ENCODE measurements at places on chromosomes 5 and 9. TPM values are rescaled to one million over a fixed set of nuclear protein-coding genes. Genes with fewer than 3 reads are reported as not detected.

The OR1Q1 gene
- total RNA-seq, result 0.40 TPM

GRCh38 chr9:79656169-79656568 is 84.4 kb downstream of the TLE4 start:
- no peak overlapping the region for H3K4me3 ChIP-seq
- H3K36me3 ChIP-seq, result peaks cover 6% of the 10 kb centered on the region
- H3K4me1 ChIP-seq, result peaks cover 12% of the 10 kb centered on the region
- DNase-seq, result no peak

DNA sequence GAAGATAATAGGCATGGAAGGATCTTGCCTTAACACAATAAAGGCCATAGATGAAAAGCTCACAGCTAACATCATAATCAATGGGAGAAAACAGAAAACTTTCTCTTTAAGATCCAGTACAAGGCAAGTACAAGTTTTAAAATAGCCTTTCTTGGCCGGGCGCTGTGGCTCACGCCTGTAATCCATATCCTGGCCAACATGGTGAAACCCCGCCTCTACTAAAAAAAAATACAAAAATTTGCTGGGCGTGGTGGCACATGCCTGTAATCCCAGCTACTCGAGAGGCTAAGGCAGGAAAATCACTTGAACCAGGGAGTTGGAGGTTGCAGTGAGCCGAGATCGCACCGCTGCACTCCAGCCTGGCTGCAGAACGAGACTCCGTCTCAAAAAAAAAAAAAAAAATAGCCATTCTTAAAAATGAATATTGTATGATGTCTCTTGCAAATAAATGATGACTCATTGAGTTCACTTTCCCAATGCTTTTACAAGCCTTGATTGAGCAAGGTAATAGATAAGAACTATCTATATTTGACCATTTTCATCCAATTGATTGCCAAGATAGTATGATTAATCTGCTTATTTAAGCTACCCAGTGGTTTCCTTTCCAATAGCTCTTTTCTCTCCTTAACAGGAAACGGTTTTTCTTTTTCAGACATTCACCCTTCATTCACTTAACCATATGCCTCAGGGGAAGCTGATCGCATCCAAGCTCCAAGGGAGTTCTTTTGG is 15.8 kb downstream of the CCDC152 start:
- DNase-seq, result no peak
- peaks cover 3% of the 10 kb centered on the region for H3K4me1 ChIP-seq
- H3K36me3 ChIP-seq, result no peaks in the 10 kb centered on the region
- H3K4me3 ChIP-seq, result no peak overlapping the region

DNA sequence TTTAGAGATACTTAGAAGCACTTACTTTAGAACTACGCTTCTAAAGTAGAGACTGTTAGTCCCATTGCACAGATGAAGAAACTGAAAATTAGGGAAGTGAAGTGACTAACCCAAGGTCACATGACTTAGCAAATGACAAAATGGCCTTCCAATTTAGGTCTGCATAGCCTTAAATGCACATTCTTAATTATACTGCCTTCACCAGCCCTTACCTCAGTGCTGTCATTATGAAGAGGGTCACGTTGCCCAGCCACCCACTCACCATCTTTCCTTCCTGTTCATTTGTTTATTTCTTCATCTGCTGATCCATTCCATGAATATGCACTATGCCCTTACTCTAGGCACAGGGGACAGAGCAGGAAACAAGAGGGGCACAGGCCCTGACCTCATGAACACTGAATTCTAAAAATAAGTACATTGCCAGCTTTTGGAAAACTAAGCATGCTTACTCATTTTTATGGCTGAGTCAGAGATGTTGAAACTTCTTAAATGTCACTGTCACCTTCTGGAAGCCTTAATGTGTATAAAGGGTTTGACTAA is 8.6 kb downstream of the HAVCR2 start:
- H3K4me1 ChIP-seq, result peaks cover 5% of the 10 kb centered on the region
- H3K27ac ChIP-seq, result no peak overlapping the region
- H3K36me3 ChIP-seq, result peaks cover 2% of the 10 kb centered on the region
- H3K27me3 ChIP-seq, result no peaks in the 10 kb centered on the region
- DNase-seq, result no peak

DNA sequence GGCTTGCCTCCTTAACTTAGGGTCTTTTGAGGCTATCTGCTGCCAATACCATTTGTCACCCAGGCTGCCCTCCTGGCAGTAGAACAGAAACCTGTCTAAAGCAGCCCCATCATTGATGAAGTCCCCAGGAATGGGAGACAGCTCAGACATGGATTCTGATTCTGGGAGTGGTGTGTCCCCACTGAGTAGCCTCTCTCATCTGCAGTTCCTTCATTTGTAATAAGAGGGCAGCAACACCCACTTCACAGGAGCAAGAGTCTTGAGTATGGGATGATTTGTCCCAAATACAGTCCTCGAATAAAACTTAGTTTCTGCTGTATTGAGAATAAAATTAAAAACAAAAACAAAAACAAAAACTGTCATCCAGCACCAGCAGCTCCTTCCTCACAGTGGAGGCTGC is 167.6 kb downstream of the ASTN2 start:
- H3K27me3 ChIP-seq, result no peaks in the 10 kb centered on the region
- no peak overlapping the region for H3K27ac ChIP-seq
- no peak overlapping the region for H3K4me3 ChIP-seq
- H3K4me1 ChIP-seq, result no peaks in the 10 kb centered on the region

DNA sequence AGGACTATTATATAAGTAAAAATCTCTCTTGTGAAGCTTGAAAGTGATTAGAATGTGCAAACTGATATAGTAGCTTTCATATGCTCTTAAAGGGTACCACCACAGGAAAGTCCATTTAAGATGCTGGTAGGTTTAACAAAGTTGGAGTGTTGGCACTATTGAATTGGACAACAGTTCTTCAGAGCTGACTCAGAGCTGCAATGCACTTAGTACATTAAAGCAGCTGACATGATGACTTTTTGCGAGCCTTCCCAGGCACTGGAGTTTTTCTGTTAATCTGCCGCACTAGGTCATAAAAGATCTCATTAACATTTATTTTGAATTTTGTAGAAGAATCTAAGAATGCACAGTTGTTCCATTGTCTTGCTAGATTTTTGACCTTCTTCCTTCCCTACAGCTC is 243.8 kb downstream of the ADAMTSL1 start:
- H3K36me3 ChIP-seq, result no peaks in the 10 kb centered on the region
- no peaks in the 10 kb centered on the region for H3K4me1 ChIP-seq
- no peak for DNase-seq
